ENCODE measurements at places on chromosomes 13 and 19.

DNA sequence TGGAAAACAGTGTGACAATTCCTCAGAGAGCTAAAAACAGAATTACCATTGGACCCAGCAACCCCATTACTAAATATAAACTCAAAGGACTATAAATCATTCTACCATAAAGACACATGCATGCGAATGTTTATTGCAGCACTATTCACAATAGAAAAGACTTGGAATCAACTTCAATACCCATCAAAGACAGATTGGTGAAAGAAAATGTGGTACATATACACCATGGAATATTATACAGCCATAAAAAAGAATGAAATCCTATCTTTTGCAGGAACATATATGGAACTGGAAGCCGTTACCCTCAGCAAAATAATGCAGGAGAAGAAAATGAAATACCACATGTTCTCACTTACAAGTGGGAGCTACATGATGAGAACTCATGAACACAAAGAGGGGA, 20.8 kb upstream of the FGF14 start:
- DNase-seq, result no peak

GRCh38 chr13:110329798-110330461, 22.8 kb downstream of the COL4A2 start:
- no peak for DNase-seq

DNA sequence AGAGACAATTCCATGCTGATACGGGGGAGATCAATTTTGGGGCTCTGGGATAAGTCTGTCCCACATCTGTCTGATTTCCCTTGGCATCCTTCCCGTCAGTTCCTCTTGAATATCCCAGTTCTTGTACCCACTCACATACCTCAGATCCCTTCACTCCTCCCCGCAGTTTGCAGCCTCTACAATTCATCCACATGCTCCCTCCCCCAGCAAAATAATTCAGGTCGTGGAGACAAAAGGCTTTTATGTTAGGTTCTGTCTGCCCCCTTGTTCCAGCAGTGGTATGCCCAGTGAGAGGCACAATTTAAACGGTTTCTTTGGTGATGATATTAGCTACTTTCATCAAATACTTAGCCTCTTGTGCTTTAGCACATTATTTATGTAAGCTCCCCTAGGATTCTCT, 9.6 kb downstream of the RPS16 start:
- DNase-seq, result no peak

DNA sequence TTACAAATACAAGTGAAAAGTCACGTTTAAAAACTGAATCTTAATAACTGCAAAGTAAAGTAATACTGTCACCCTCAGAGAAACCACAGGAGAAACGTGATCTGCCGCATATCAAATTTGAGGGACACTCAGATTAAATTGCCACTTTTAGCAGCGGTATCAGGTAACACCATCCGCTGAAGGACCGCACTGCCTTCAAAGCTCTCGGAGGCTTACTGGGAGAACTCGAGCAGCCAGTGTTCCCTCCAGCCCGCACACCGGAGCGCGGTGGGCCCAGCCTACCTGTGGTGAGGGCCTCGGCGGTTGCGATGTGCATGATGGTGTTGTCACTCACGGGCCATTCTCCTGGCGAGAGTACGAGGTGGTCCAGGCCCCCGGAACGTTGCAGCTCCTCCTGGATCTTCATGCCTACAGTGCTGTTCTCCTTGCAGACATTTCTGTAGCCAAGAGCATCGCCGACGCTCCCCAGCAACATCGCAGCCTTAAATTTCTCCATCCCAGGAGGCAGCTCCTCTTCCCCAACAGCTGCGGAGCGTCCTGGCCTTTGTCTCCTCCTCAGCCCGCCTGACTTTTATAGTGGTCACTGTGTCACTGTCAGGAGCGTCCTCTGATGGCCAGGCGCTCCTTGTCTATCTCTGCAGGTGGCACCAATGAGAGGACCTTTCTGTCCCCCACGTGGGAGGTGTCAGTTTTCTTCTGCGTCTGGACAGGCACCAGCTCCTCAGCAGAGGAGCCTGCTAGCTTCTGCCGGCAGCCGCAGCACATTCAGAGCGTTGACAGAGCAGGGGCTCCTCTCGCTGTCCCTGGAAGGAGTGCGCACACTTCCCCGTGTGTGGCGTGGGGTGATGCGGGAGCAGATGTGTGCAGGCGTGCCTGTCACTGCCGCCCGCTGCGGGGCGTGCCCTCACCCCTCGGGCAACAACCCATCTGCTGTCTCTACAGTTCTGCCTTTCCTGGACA, at the start of gene ADPRHL1:
TSS of gene ADPRHL1 (minus strand) at position 547 of the 960 bp plus-strand sequence. CDS start at position 496, 51 bp downstream.
- DNase-seq, result peak; percentile 89

DNA sequence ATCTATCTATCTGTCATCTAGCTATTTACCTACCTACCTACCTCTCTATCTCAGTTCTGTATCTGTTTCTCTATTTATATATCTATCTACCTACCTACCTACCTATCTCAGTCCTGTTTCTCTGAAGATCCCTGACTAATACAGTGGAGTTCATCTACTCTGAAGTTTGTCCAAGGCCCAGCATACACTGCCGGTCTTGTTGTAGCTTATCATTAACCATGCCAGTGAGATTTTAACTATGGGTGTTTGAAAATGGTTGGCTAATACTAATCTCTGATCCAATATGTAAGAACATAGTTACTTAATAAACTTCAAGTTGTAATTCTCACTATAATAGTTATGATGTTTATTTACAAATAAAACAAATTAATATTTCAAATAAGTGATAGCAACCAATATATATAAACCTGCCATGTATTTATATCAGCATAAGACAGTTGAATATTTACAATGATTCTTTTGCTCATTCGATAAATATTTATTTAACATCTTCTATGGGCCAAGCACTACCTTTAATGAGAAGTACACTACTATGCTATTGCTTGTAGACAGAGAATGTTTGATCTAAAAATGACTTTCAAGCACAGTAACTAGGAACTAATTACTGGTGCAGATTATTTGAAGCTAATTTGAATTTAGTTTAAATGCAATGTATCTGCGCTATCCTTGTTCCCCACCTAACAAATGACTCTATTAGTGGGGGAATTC, 242.1 kb downstream of the KLF5 start:
- DNase-seq, result no peak

DNA sequence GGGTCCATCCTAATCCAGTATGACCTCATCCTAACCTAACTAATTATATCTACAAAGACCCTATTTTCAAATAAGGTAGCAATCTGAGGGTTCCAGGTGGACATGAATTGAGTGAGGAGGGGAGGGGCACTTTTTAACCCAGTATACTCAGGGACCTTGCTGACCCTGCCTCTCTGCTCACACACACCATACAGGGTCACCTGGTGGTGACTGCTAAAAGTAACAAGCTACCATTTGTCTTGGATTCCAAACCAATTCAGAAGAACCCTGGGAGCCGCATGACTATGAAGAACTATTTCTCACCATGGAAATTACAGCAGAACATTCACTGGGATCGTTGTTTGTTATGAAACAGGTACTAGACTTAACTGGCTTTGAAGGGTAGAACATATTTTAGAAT, 151.9 kb downstream of the LACC1 start:
- no peak for DNase-seq

- no peak for DNase-seq
Observed at GRCh38 chr19:46373491-46374359, 26.8 kb downstream of the PPP5C start.

Measured in NCI-H187 (cell line).